ENCODE measurements at places on chromosomes 2 and 18. TPM values are rescaled to one million over a fixed set of nuclear protein-coding genes. Genes with fewer than 3 reads are reported as not detected.

GRCh38 chr18:55588111-55588869 is at the start of gene TCF4:
Gene TCF4, minus strand, starts transcription at chr18:55588192. Its CDS starts 1,076 bp downstream, at chr18:55587116.
- H3K4me3 ChIP-seq = peak within 1 kb of the TSS; percentile 31
- no peaks in the 10 kb centered on the region for H3K4me1 ChIP-seq
- peak within 1 kb of the TSS; percentile 44 for H3K27ac ChIP-seq
- H3K27me3 ChIP-seq = peaks cover 5% of the 10 kb centered on the region
- DNase-seq = peak; percentile 26

GRCh38 chr2:153079315-153079714 is 360.9 kb downstream of the ARL6IP6 start:
- no peaks in the 10 kb centered on the region for H3K36me3 ChIP-seq
- no peak for DNase-seq
- peak overlapping the region; percentile 41 for H3K27ac ChIP-seq
- H3K4me1 ChIP-seq = peaks cover 9% of the 10 kb centered on the region

DNA sequence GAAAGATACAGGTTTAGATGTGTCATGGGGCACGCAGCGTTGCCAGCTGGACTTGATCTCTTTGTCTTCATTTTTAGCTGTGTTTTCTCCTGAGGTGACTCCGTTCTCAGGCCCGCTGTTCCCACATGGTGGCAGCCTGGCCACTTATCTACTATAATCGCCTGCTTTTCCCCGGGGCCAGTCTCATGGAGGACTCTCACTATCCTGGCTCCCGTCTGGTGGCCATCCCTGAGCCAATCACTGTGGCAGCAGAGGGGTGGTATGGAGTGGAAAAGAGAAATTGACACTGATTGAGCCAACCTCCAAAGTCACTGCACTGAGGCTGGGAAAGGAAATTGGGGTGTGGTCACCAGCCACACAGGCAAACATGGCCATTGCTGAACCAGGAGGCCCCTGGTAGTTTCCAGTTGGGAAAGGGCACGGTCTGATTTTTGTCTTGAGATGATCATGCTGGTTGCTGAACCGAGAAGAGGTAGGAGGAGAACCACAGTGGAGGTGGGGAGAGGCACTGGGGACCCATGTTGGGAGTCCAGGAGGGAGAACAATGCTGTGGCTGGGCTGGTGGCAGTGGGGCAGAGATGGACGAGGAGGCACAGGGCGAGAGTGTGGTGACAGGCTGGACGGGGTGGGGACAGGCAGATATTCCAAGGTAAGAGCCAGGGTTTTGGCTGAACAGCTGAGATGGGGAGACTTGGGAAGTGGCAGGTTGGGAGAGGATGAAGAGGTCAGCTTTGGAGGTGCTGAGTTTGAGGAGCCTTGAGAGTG is 45.6 kb downstream of the KCNIP3 start:
- H3K27me3 ChIP-seq = peaks cover 23% of the 10 kb centered on the region
- H3K27ac ChIP-seq = no peak overlapping the region
- H3K4me3 ChIP-seq = no peak overlapping the region
- no peaks in the 10 kb centered on the region for H3K4me1 ChIP-seq

- no peak for DNase-seq
- H3K27me3 ChIP-seq = no peaks in the 10 kb centered on the region
- H3K4me3 ChIP-seq = no peak overlapping the region
- no peak overlapping the region for H3K27ac ChIP-seq
- H3K4me1 ChIP-seq = no peaks in the 10 kb centered on the region
- H3K36me3 ChIP-seq = no peaks in the 10 kb centered on the region
Observed at GRCh38 chr2:63678551-63678950, 89.8 kb downstream of the MDH1 start.

DNA sequence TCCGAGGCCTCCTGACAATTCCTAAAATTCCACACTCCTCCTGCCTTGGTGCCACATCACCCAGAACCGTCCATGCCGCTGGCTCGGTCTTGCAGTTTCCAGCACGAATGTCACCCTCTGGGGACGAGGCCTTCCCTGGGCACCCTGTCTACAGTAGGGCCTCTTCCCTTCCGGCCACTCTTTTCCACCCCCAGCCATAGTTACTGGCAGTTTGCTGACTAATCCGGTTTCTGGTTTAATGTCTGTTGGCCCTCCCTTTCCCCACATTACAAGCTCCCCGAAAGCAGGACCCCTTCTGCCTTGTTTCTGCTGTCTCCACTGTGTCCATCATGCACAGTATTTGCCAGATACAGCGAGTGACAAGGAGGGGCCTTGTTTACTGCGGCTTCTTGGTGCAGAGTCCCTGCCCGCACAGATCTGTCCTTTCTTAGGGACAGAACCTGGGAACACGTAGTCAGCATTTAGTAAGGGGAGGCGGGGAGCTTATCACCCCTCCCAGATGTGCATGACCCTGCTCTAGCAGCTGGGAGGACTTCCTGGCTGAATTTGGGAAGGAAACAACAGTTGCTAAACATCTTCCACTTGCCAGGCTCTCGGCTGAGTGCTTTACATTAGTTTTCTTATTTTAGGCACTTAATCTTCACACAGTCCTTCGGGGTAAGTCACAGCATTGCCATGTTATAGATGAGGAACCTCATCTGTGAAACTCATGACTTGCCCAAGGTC is 23.6 kb upstream of the CATIP start:
- H3K4me1 ChIP-seq = no peaks in the 10 kb centered on the region
- no peaks in the 10 kb centered on the region for H3K36me3 ChIP-seq

DNA sequence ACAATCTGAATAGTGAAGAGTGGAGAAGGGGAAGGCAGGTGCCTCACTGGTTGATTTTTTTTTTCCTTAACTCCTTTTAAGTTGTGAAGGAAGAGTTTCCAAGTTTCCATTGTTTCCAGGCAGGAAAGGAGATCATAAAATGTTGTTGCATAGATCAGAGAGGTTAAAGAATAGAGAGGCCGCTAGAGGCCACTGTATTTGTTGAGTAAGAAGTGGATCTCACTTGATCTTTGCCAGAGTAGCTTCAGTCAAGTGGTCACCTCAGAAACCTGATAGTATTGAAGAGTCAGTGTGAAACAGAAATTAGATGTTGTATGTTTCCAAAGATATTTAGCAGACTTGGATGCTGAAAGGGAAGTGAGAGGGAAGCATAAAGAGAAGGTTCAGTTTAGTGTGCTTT is 17.6 kb downstream of the CTNNA2 start:
- no peak overlapping the region for H3K4me3 ChIP-seq
- no peak overlapping the region for H3K27ac ChIP-seq
- H3K4me1 ChIP-seq = no peaks in the 10 kb centered on the region
- no peaks in the 10 kb centered on the region for H3K27me3 ChIP-seq

GRCh38 chr2:70069049-70069448 is 18.2 kb upstream of the PCBP1 start:
- peak overlapping the region; percentile 72 for H3K27ac ChIP-seq
- peak; percentile 77 for DNase-seq
- H3K4me1 ChIP-seq = peaks cover 3% of the 10 kb centered on the region
- H3K36me3 ChIP-seq = no peaks in the 10 kb centered on the region

LOXHD1 gene
- total RNA-seq = not detected

GREB1L gene
- 0.20 TPM for total RNA-seq

Data from colonic mucosa (tissue), 4 donors.